ENCODE measurements at places on chromosomes 11 and 22.

- no peaks in the 10 kb centered on the region for H3K36me3 ChIP-seq
- H3K27me3 ChIP-seq: peaks cover 17% of the 10 kb centered on the region
- no peak overlapping the region for H3K27ac ChIP-seq
- no peak overlapping the region for H3K4me3 ChIP-seq
- no peak for DNase-seq
Measured at GRCh38 chr22:19749876-19750275, 10.7 kb upstream of the TBX1 start.

DNA sequence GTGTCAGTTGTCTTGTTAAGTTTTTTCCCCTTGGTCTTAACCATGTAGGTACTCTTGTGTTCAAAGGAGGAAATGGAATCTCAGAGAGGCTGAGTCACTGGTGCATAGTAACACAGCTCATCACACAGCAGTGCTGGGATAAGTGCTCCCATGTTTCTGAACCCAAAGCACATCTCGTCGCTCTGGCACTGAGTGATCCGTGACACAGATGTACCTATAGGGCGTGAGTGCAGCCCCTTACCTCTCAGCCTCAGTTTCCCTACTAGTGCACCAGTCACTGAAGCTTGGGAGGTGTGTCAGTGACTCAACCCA lies 234.0 kb downstream of the ST3GAL4 start:
- H3K4me1 ChIP-seq: no peaks in the 10 kb centered on the region
- H3K27me3 ChIP-seq: no peaks in the 10 kb centered on the region
- no peak for DNase-seq
- no peaks in the 10 kb centered on the region for H3K36me3 ChIP-seq
- no peak overlapping the region for H3K4me3 ChIP-seq

- peaks cover 20% of the 10 kb centered on the region for H3K36me3 ChIP-seq
- peaks cover 64% of the 10 kb centered on the region for H3K4me1 ChIP-seq
- no peak for DNase-seq
- peak overlapping the region; percentile 50 for H3K27ac ChIP-seq
- peaks cover 10% of the 10 kb centered on the region for H3K27me3 ChIP-seq
Measured at GRCh38 chr11:111541254-111542061, 938 bp downstream of the LAYN start.

DNA sequence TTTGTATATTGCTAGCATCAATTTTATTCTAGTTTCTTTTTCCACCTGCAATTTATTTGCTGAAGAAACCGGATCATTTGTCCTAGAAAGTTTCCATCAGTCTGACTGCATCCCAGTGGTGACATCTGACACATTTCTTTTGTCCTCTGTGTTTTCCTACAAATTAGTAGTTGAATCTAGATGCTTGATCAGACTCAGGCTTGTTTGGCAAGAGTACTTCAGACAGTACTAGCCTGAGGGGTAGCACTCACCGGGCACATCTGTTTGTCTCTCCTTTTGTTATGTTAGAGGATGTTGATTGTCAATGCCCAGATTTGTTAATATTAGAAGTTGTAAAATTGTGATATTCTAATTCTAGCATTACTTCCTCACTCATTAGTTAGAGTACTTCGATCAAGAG lies 204.8 kb downstream of the SWAP70 start:
- no peaks in the 10 kb centered on the region for H3K36me3 ChIP-seq
- H3K4me3 ChIP-seq: no peak overlapping the region
- no peaks in the 10 kb centered on the region for H3K27me3 ChIP-seq
- DNase-seq: no peak
- H3K4me1 ChIP-seq: no peaks in the 10 kb centered on the region

GRCh38 chr11:1102221-1102971 lies 27.7 kb downstream of the MUC2 start:
- H3K36me3 ChIP-seq: no peaks in the 10 kb centered on the region
- no peaks in the 10 kb centered on the region for H3K4me1 ChIP-seq
- DNase-seq: no peak
- H3K27ac ChIP-seq: no peak overlapping the region
- no peak overlapping the region for H3K4me3 ChIP-seq

- peak overlapping the region; percentile 68 for H3K27ac ChIP-seq
- peak; percentile 72 for DNase-seq
- H3K4me3 ChIP-seq: peak overlapping the region; percentile 32
Measured at GRCh38 chr11:66720223-66720898, 8.7 kb downstream of the SPTBN2 start.

Data from activated CD8-positive, alpha-beta T cell treated with anti-CD3 and anti-CD28 coated beads, Interleukin-2, amount 10 ng/mL, durations not matched to agents 7 days and 5 days (primary cell).